ENCODE measurements at places on chromosomes 12 and 14.

- no peak for DNase-seq
Measured at GRCh38 chr12:78062786-78063185, 232.1 kb downstream of the NAV3 start.

GRCh38 chr14:25406818-25407217 is 356.9 kb upstream of the STXBP6 start:
- DNase-seq: no peak

- DNase-seq: no peak
Measured at GRCh38 chr12:57765698-57766463, 997 bp downstream of the CYP27B1 start.

DNA sequence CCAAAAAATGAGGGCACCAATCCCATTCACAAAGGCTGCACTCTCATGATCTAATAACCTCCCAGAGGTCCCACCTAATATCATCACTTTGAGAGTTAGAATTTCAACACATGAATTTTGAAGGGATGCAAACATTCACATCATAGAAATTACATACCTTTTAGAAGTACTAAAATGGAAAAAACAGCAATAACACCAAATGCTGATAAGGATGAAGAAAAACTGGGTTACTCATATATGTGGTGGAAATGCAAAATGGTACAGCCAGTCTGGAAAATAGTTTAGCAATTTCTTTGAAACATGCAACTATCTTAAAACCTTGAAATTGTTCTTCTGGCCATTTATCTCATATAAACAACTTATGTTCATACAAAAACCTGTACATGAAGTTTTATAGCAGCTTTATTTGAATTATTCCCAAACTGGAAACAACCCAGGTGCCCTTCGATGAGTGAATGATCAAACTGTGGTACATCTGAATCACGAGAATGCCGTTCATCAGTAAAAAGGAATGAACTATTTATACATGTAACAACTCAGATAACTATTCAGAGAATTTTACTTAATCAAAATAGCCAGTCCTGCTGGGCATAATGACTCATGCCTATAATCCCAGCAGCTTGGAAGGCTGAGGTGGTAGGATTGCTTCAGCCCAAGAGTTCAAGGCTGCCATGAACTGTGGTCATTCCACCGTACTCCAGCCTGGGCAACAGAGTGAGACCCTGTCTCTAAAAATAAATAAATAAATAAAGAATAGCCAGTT is 109.4 kb upstream of the SSTR1 start:
- DNase-seq: no peak

Data from activated naive CD4-positive, alpha-beta T cell treated with anti-CD3 and anti-CD28 coated beads, Interleukin-2, amount 50 U/mL, for 16 hours (primary cell).